CD4-positive, alpha-beta T cell (primary cell): ENCODE measurements at places on chromosomes 3 and 15.

- DNase-seq: no peak
Observed at GRCh38 chr15:70160267-70160666, 62.5 kb upstream of the TLE3 start.

DNA sequence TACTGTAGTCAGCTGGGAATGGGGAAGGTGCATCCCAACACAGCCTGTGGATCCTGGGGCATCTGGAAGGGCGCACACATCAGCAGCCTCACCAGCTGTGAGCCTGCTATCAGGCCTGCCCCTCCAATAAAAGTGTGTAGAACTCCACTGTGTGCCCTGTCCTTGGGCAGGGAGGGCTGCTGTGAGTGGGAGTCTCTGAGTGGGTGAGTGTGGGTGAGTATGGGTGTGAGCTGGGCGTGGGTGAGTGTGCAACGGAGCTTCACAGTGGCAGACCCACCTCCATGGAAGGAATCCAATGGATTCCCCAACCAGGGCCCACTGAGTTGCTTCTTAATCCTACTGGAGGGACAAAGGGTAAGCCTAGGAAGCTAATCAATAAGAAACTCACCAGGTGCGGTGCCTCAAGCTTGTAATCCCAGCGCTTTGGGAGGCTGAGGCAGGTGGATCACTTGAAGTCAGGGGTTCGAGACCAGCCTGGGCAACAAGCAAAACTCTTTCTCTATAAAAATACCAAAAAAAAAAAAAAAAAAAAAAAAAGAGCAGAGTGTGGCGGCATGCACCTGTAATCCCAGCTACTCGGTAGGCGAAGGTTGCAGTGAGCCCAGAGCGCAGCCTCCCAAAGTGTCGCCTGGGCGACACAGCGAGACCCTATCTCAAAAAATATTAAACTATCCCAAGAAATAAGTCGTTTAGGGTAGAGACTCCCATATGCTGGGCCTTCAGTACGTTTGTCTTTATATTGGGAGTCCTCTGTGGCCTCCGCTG is 555 bp upstream of the RCCD1 start:
- no peak for DNase-seq

- DNase-seq: no peak
Observed at GRCh38 chr3:196813903-196814302, 53.8 kb upstream of the SENP5 start.

GRCh38 chr15:40506964-40507571 is 36.3 kb downstream of the CHST14 start:
- DNase-seq: peak; percentile 37

GRCh38 chr3:119187266-119187665 is 13.9 kb downstream of the UPK1B start:
- DNase-seq: no peak

GRCh38 chr15:40114218-40114617 is 5.5 kb upstream of the BMF start:
- DNase-seq: no peak

DNA sequence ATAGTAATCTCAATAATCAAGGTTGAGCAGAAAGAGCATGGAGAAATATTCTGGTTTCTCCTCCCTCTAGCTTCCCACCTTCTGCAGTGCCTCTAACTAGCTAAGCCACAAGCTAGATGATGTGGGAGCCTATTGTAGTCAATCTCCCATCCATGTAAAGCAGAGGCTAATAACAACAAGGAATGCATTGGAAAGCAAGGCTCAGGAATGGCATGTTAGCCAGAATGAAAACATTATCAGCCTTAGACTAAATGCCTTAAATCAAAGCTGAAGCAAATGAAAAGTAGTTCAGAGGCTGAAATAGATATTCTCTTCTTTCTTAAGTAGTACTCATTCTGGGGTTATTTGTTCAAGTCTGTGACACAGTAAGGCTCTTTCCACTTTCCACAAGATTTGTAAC is 350.3 kb upstream of the DPPA4 start:
- no peak for DNase-seq

DNA sequence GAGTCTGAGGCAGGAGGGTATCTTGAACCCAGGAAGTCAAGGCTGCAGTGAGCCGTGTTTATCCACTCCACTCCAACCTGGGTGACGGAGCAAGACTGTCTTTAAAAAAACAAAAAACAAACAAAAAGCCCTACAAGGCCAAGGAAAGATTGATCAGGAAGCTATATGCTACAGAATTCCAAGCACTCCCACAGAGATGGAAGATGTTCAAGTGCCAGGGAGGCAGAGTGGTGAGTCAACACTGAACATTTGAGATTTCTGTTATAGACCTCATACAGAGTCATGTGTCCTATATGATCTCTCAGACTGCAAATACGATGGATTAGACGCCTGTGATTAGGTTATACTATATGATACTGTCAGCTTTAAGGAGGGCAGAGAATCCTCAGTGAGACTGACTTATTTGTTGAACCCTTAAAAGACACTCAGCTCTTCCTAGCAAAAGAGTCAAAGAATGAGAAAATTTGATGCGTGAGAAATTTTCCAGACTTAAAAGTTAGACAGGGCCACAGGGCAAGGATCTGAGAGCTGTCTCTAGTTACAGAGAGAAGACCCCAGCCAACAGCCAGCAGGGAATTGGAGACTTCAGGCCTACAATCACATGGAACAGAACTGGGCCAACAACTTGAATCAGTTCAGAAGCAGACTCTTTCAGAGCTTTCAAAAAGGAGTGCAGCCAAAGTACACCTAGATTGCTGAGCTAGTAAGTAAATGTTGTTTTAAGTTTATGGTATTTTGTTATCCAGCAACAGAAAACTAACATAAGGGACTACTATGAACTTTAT is 107.6 kb downstream of the PIK3CB start:
- DNase-seq: no peak

- no peak for DNase-seq
Observed at GRCh38 chr15:83288381-83288801, 3.9 kb upstream of the BNC1 start.

GRCh38 chr3:194067949-194068362 is 68.0 kb upstream of the HES1 start:
- no peak for DNase-seq

DNA sequence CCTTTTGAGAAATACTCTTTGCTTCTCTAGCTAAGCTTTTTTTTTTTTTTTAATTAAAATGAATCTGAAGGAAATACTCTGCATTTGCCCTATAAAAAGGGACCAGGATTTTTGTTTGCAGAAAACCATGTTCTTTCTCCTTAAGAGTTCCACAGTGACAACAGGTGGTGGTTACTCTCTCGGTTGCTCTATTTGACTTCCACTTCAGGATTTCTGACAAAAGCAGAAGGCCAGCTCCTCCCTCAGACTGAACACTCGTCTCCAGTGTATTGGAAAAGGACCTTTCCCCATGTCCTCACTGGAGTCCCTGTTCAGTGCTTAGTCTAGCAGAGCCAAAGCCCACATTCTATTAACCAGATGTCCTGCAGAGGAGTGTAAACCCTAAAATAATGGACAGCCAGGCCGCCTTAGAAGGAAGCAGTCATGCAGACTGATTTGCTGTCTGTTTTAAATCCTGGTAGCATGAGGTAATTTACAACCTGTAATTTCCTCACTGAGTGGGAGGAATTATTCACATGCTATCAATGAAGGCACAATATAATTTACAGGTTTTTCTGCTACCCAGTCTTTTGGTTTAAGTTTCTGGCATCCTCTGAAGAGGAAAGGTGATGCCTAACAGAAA is 599.3 kb downstream of the PYDC2 start:
- DNase-seq: no peak

DNA sequence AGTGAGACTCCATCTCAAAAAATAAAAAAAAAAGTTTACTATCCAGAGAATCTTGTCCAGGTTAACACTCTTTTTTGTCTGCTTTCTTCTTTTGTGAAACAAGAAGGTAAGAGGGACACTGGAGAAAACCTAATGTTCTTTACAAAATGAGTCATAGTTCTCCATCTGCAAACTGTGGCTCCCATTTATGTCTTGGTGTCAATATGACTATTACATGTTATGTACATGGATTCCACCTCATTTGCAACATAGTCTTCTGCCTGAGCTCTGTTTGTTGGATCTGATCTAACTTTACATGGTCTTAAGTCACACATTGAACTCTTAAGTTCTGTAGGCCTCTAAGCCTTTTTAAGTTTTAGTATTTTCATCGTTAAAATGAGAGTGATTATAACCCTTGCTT is 421.2 kb upstream of the TPRG1 start:
- no peak for DNase-seq
